ENCODE measurements at places on chromosomes 7 and 10. TPM values are rescaled to one million over a fixed set of nuclear protein-coding genes. Genes with fewer than 3 reads are reported as not detected.

DNA sequence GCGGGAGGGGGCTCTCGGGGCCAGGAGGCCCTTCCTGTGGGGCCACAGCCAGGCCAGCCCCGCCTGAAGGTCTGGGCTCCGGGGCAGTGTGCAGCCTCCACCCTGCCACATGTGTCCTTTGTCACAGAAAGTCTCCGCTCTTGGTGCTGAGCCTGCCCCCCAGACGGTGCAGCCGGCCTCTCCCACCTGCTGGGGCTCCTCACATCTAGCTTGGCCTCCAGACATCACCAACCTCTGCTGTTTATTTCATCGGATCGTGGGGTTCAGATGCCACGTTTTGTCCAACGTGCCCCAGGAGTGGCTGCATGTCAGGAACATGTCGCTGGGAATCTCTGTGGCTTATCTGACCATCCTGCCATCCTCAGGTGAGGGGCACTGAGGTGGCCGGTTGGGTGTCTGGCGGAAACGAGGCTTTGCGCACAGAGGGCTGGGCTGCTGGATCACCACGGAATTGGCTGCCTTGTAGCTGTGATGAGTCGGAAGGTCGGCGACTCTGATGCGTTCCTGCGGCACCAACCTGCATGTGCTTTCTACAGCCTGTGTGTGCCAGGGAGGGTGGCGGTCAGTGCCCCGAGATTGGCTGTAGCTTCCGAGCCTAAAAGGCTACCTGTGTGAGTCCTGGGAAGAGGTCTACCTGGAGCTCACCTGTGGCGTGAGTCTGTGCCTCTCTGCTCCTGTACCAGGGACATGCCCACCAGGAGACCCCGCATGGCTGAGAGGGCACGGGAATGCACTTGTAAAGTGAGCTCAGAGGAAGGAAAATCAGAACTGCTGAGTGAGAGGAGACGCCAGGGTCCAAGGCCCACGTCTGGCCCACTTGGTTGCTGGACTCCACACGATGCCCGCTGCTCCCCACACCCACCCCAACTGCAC, 316.4 kb downstream of the DNAJB6 start:
- DNase-seq, result no peak

DNA sequence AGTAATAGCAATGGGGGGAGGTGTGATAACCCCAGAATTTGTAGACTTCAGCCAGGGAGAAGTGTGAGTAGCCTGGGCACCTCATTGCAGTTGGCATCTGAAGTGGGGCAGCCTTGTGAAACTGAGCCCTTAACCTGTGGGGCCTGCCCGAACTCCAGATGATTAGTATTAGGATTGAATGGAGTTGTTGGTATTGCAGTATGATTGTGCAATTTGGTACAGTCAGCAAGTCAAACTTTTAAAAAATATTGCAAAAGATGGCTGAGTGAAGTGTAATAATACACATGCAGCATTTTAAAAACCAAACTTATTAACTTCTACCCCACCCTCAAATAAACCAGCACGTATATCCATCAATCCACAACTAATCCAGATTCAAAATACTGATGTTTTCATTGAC, 9.3 kb downstream of the RBM33 start:
- DNase-seq, result no peak

Gene FASTK
- 81.1 TPM for total RNA-seq

- DNase-seq, result no peak
Observed at GRCh38 chr7:24366876-24367275, 82.9 kb downstream of the NPY start.

Gene AGAP4
- total RNA-seq, result 6.4 TPM

Gene CCL24
- total RNA-seq, result not detected
